ENCODE measurements at places on chromosomes 3 and 15.

- no peak for DNase-seq
These were observed 558.5 kb downstream of the FOXP1 start for GRCh38 chr3:71025010-71025409.

- DNase-seq, result no peak
These were observed 1218.0 kb downstream of the NSUN3 start for GRCh38 chr3:95280711-95281352.

DNA sequence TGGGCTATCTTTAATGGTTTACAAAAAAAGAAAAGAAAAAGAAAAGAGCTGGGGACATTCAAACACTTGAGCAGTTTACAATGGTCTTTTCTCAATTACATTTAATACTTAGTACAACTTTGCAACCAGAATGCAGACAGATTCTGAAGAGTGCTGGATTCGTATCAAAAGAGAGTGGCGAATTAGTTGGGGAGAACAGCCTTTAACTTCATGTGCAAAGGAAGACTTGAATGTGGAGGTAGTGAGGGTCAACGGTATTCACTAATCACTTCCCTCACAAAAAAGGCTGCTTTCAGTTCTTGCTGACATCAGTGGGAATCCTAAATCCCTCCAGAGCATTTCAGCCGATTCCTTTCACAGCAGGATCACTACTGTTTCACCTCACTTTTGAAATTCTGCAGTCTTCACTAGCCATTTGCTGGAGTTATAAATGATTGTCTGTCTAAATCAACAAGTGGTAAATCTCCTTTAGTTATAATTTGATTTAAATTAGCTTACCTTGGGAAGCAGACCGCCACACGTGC, 323.0 kb upstream of the SEMA6D start:
- no peak for DNase-seq

- DNase-seq, result no peak
These were observed 59.3 kb upstream of the UBE2E1 start for GRCh38 chr3:23746441-23746840.

- DNase-seq, result no peak
These were observed 124.1 kb upstream of the MME start for GRCh38 chr3:154955907-154956533.

- no peak for DNase-seq
These were observed 13.0 kb upstream of the TNK2 start for GRCh38 chr3:195921334-195921791.
